ENCODE measurements at places on chromosomes 11 and 22.

GRCh38 chr11:130050257-130050656 is 19.4 kb upstream of the APLP2 start:
- no peak for DNase-seq

DNA sequence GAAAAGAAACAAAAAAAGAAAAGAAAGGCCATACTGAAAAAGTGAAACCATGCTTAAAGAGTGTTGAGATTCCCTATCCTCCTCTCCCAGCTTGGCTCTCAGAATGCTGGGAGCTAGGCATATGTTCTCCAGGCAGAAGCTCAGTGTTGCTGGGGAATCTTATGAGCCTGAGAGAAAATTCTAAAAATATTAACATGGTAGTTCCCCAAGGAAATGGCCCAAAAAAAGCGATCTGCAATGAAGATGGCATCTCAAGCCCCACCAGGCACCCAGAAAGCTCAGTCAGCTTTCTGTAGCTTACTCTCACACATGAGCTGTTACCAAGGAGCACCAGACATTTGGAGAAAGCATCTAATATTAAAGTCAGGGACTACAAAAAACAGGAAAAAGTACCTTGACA is 94.5 kb downstream of the CD44 start:
- no peak for DNase-seq

- no peak for DNase-seq
Observed at GRCh38 chr22:45101515-45102227, 62.1 kb upstream of the NUP50 start.

GRCh38 chr22:36872084-36872483 is 11.3 kb downstream of the NCF4 start:
- DNase-seq: no peak

Measured in BJ (cell line).